ENCODE measurements at places on chromosomes 6 and 20.

- no peak for DNase-seq
Measured at GRCh38 chr6:75379536-75379935, 94.9 kb upstream of the TMEM30A start.

GRCh38 chr6:167845856-167846255 is 19.1 kb downstream of the AFDN start:
- DNase-seq: no peak

DNA sequence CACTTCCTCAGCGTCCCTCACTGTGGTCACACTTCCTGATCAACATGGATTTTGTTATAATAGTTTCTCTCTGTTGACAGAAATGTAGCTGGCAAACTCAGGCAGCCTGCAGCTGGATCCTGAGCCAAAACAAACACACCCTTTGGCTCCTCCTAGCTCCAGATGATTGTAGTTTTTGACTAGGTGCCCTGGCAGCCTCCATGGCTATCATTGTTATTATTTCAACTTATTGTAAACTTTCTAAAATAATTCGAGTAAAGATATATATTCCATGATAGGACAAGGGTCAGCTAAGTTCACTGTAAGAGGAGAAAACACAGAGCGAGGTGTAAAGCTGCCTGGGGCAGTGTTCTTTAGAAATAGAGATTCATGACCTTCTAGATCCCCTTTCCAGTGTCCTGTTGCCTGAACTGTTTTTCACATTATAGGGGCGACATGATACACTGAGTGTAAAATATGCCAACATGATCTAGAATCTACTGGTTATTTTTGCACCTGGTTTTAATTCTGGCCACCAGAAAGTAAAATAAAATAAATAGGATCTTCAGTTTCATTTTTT is 98.2 kb upstream of the HDGFL1 start:
- peak; percentile 5 for DNase-seq

GRCh38 chr6:157693867-157694266 is 129.2 kb upstream of the SNX9 start:
- DNase-seq: no peak

GRCh38 chr20:63382551-63383300 is 21.6 kb upstream of the CHRNA4 start:
- DNase-seq: no peak

DNA sequence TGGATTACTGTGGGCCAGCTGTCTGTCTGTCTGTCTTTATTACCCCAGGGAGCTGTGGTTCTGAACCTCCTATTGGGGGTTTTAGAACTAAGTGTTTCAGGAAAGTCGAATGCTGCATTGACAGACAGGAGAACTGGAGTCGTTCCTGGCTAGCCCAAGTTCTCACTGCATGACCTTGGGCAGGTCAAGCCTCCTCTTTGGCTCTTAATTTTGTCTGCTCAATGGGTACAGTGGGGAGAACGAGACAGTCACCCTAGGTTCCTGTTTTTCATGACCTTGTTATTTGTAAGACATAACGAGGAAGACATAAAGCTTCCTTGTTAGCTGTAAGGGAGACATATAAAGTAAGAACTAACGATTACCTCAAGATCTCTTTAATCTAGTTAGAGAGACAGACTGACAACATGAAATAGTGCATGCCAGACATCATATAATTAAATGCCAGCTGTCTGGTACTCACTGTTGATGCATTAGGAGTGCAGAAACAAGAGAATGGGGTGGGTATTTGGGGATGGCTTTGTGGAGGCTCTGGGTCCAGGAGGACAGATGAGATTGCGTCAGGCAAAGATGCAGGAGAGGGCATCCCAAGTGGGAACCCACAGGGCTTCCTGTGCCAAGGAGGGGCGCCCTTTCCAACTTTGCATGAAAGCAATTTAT is 3.7 kb upstream of the CCDC167 start:
- DNase-seq: no peak

- no peak for DNase-seq
Measured at GRCh38 chr20:48308232-48308781, 519.5 kb downstream of the PREX1 start.

GRCh38 chr6:160174681-160175080 is 53.1 kb downstream of the SLC22A1 start:
- DNase-seq: no peak

DNA sequence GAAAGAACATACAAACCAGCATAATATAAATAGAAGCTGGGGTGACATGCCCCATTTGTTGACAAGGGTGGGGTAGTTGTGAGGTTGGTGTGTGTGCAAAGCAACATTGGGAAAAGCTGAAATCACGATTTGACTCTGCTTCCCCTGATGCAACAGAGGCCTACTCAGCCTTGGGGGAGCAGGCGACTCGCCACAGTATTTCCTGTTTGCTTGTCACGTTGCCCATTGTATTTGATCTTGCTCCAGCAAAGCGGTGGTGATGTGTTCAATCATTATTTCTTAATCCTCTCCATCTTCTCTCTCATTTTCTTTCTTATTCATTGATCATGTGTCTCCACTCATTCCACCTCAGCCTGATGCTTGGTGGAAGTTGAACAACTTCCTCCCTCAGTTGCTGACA is 165.8 kb upstream of the CITED2 start:
- DNase-seq: peak; percentile 69

All from AG09309 (cell line).